NCI-H187 (cell line): ENCODE measurements at places on chromosomes 7 and 10.

DNA sequence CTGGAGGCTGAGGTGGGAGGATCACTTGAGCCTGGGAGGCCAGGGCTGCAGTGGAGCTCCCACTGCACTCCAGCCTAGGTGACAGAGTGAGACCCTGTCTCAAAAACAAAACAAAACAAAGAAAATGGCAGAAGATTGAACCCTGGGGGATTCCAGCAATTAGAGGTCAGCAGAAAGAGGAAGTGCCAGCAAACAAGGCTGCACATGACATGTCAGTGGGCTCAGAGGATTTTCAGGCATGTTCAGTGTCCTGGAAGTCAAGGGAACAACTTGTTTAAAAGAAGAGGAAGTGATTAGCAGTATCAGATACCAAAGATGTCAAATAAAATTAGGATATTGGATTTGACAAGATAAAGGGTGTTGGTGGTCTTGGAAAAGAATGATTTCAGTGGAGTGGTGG lies 32.3 kb downstream of the RAB18 start:
- no peak for DNase-seq

GRCh38 chr10:77007834-77008233 lies 629.8 kb downstream of the KCNMA1 start:
- DNase-seq, result no peak

- DNase-seq, result no peak
These were observed 33.9 kb downstream of the FAM107B start for GRCh38 chr10:14740684-14741247.

- DNase-seq, result no peak
These were observed 35.3 kb upstream of the SEMA3C start for GRCh38 chr7:80954191-80954590.

GRCh38 chr7:31171216-31171785 lies 119.2 kb downstream of the ADCYAP1R1 start:
- no peak for DNase-seq

DNA sequence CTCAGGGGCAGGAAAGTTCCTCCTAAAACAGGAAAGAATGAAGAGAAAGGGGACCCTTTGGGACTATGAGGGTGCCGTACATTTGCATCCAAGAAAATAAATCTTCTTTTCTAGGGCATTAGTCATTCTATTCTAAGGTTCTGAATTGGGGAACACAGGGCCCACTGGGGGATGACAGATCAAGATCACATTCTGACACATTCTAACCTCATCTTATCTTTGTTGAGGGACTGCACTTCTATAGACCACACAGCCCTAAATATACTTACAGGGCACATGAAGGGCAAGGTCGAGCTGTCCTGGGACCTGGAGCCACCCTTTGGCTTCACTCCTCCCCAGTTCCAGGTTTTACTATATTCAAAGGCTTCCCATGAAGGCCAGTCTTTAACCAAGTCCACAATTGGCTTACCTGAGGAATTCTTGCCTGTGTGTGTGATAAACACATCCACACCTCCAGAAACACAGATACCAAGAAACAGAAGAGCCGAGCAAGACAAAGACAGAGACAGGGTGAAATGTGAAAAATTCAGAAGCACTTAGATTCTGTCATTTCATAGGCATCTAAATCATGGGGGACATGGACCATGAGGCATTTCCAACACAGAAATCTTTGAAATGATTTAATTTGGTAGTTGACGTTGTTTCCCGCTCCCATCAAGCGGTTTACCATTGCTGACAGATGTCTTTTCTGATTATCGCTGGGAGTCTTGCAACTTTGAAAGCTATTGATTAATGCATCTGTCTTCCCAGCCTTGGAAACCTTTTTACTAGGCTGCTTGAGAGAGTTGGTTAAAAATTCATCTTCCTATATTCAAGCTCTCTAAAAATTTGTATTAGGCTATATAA lies 75.8 kb downstream of the CCDC71L start:
- DNase-seq, result no peak

DNA sequence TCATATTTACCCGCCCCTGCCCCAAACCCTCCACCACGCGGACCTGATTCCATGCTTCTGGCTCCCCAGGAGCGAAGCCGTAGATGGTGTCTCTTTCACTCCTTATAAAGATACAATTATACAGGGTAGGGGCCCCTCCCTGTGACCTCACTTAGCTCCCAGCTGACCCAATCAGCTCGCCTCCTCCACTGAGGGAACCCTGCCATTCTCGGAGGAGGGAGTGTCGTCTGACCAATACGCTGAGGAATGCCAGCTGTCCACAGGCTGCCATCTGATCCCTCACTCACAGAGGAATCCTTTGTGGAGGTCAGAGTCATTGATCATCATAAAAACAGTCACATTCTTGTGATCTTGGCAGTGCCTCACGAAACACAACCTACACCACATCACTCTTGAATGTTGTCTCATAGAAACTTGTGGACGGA lies 67.5 kb upstream of the INSIG1 start:
- no peak for DNase-seq

DNA sequence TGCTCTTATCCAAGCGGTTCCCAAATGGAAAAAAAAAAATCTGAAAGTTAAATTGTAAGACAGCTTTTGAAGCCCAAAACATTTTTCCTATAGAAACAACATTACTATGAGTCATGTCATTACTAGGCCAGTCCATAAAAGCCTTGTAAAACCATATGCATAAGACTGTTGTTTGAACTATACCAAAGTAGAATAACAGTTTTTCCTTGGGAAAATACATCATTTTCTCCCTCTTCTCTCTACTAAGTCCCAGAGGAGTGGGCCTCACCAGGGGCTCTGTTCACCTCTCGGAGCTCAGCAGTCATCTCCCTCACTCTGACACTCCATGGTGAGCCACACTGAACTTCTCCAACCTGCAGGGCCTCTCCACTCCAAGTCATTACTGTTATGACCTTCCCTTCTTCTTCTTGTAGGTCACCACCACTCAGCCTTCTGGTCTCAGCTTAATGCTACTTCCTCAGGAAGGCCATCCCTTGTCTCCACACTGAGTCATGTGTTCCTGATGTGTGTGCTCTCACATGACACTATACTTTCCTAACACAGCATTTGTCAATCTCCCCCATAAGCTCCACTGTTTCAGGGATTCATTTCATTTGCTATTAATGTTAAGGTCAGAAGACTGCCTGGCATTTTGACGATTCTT lies 32.5 kb downstream of the ZNF438 start:
- DNase-seq, result no peak

- DNase-seq, result no peak
These were observed 115.9 kb downstream of the ADCY1 start for GRCh38 chr7:45689797-45690761.

DNA sequence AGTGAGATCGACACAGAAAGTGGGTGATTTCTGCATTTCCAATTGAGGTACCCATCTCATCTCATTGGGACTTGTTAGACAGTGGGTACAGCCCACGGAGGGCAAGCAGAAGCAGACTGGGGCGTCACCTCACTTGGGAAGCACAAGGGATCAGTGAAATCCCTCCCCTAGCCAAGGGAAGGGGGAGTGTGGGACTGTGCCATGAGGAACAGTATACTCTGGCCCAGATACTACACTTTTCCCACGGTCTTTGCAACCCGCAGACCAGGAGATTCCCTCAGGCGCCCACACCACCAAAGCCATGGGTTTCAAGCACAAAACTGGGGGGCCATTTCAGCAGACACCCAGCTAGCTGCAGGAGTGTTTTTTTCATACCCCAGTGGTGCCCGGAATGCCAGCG lies 99.8 kb downstream of the ODAD2 start:
- DNase-seq, result no peak

GRCh38 chr7:30933124-30933974 lies 21.7 kb downstream of the AQP1 start:
- DNase-seq, result no peak

- DNase-seq, result no peak
These were observed 237.9 kb upstream of the DGKB start for GRCh38 chr7:15140431-15140830.

GRCh38 chr7:148819697-148820360 lies 64.3 kb downstream of the EZH2 start:
- no peak for DNase-seq

DNA sequence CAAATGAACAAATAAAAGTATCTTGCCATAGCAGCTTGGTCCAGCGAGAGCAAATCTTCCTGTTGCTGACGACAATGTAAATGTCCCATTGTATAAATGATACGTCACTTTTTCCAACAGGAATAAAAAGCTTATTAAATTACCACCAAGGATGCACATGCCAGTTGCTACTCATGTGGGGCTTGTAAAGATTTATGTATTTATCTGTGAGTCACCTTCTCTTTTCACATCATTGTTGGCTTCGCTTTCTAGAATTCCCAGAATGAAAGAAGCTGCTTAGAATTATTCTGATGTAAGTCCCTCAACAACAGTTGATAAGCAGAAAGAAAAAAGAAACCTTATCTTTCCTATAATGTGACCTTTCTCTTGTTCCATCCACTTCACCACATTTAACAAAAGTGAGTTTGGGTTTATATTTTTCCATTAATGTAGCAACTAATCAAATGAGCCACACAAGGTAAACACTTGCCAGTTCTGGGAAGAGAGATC lies 22.4 kb downstream of the DNAJC12 start:
- DNase-seq, result no peak

DNA sequence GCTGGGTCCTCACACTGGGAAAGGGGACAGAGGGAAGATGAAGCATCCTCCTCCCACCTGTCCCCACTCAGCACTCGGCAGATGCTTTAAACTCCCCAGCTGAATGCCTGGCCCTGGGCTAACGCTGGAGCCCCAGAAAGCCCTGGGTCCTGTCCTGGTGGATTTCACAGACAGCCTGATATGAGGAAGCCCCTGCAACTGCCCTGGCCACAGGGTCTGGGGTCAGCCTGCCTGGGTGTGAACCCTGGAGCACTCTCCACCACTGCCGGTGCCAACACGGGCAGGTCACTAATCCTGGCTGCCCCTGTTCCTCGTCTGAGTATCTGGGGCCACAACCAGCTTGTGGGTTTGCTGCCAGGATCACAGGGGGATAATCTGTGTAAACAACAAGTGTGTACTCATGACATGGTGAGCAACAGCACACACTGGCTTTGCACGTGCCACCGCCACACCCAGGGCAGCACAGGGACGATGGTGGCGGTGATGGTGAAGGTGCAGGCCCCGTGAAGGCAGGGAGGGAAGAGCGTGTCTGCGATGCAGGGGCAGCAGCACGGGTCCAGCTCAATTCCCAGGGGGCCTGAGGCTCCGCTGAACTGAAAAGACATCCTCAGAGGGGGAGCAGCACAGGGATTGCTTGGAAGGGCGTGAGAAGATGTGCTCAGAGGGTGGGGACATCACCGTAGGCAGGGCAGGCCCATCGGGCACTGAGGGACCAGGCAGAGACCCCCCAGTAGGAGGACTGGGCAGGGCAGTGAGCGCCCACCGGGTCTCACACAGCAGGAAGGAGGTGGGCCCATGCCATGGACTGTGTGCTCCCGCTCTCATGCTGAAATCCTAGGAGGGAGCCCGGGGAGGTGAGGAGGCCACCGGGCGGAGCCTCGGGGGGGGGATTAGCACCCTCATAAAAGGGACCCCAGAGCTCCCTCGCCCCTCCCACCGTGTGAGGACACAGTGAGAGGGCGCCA lies 238.7 kb downstream of the MAD1L1 start:
- DNase-seq, result no peak
